ENCODE measurements at places on chromosomes 3 and 15.

DNA sequence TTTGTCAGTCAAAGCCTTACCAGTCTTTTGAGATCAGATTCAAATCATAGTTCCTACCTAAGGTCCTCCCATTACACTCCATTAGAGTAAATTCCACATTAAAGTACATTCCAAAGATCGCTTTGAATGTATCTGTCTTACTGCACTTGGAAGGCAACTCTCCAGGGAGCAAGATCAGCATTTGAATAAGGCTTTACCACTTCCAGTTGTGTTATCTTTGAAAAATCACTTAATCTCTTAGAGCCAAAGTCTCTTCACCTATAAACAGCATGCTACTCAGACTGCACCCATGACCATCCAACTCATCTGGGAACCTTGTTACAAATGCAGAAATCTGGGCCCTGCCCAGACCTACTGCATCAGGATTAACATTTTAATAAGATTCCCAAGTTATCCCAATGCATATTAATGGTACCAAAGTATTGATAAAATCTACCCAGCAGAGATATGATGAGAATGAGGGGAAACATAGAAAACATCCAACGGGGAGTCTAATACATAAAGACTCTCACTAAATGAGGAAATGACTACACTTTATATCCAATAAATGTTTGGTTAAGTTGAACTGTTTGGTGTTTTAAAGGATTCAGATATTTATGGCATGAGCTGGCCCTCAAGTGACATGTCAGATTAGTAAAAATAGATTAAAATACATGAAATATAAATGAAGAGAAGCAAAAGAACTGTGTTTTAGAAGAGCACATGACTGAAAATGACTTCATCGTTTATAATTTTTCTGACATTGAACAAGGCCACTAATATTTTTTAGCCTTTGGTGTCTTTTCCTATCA is 75.9 kb downstream of the TNIK start:
- no peak for DNase-seq

DNA sequence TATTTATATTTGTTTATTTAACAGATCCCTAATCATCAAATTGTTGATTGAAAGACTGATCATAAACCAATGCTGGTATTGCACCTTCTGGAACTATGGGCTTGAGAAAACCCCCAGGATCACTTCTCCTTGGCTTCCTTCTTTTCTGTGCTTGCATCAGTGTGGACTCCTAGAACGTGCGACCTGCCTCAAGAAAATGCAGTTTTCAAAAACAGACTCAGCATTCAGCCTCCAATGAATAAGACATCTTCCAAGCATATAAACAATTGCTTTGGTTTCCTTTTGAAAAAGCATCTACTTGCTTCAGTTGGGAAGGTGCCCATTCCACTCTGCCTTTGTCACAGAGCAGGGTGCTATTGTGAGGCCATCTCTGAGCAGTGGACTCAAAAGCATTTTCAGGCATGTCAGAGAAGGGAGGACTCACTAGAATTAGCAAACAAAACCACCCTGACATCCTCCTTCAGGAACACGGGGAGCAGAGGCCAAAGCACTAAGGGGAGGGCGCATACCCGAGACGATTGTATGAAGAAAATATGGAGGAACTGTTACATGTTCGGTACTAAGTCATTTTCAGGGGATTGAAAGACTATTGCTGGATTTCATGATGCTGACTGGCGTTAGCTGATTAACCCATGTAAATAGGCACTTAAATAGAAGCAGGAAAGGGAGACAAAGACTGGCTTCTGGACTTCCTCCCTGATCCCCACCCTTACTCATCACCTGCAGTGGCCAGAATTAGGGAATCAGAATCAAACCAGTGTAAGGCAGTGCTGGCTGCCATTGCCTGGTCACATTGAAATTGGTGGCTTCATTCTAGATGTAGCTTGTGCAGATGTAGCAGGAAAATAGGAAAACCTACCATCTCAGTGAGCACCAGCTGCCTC is 14.7 kb downstream of the THBS1 start:
- no peak for DNase-seq

DNA sequence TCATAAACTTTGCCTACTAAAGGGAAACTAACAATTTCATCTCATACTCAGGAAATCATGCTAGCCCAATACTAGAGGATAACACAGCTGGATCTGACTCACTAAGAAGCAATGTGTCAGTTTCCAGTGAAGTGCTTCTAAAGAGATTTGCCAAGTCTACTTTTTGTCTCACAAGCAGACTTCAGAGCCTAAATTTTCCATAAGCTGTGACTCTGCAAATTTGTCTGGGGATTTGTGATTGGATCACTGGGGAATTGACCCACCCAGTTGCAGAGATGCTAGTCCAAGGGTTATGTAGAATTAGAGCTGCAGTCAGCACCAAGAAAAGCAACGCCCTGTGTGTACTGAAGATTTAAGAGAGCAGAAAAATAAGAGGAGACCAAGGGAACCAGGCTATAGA is 647.1 kb downstream of the NTRK3 start:
- DNase-seq: no peak

GRCh38 chr15:77819048-77819850 is 186.5 kb upstream of the LINGO1 start:
- DNase-seq: no peak

DNA sequence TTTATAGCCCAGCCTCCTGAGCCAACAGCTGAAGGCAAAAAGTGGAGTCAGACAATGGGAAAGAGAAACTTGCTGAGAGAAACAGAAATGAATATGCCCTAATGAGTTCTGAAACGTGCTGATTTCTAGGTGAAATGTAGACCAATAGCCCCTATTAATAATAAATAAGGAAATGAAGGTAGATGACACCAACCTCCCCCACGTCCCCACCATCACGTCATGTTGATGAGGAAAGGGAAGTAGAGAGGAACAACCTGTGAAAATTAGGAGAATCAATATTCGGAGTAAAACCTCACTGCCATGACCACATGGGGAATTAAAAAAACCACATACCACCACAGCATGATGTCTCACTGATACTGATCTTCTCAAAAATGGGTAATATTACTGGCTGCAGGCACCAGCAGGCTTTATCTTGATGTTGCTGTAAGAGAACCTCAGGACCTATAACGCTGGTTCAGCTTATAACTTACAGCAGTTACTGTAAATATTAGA is 64.0 kb downstream of the KAT2B start:
- no peak for DNase-seq

DNA sequence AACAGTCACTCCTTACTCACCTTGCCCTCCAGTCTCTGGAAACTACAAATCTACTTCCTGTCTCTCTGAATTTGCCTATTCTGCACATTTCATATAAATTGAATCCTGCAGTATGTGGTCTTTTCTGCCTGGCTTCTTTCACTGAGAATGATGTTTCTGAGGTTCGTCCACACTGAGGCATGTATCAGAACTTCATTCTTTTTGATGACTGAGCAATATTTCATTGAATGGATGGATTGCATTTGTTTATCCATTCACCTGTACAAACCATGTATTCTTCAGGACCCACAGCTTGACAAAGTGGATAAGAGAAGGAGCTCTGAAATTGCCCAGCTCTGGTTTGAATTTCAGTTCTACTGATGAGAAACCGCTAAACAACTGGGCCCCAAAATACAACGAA is 118.9 kb upstream of the ARRDC4 start:
- no peak for DNase-seq

GRCh38 chr3:30131191-30131590 is 475.2 kb upstream of the TGFBR2 start:
- no peak for DNase-seq

DNA sequence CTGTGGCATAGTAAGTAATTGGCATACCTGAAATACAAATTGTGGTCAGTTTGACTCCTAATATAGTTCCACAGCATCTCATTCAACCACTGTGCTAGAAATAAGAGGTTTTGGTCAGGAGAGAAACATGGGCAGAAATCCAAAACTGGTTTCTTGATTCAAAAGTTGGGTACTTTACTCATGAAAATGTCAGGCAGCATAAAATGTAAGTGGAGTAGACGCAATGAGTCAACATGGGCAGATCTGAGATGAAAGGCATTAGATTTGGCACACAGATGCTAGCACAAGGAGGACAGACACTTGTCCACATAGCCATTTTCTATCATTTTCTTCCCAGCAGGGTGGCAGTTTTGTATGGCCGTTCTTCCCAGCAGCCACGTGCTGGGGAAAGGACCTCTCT is 255.8 kb upstream of the CDIN1 start:
- no peak for DNase-seq

DNA sequence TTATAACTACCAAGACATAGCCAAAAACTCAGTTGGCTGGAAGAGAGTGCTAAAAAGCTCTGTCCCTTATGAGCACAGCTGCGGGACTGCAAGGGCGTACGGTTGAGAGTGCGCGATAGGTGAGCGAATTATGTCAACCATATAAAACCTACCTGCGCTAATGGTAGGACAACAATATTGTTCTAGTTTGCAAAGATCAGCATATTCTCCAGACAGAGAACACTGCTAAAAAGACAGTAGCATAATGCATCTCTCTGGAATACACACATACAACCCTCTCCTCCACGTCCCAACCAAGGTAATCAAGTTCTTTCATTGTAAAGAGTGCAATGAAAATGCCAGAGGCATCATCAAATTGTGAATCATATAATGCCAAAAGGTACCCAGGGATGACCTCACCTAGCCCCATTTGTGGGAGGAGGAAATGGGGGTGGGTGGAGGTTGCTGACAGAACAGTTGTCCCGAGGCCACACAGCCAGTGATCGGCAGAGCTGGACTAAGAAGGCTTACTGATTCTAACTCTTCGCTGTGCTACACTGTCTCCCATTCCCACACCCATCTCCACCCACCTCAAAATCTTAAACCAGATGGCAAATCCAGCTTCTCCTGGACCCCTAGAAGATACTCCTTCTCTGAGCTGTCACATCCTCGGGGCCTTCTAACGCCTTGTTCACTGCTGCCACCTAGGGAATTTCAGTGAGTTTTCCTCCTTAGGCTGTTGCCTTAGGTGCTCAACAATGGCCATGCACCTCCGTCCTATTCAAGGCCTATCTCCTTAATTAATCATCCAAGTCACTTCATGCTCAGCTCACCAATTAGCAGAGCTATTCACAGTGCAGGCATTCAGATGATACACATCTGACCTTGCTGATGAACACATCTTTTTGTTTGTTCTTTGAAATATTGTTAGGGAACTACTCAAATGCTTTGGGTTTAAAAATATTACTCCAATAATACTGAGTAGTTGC is 60.7 kb downstream of the RPL22L1 start:
- DNase-seq: no peak

DNA sequence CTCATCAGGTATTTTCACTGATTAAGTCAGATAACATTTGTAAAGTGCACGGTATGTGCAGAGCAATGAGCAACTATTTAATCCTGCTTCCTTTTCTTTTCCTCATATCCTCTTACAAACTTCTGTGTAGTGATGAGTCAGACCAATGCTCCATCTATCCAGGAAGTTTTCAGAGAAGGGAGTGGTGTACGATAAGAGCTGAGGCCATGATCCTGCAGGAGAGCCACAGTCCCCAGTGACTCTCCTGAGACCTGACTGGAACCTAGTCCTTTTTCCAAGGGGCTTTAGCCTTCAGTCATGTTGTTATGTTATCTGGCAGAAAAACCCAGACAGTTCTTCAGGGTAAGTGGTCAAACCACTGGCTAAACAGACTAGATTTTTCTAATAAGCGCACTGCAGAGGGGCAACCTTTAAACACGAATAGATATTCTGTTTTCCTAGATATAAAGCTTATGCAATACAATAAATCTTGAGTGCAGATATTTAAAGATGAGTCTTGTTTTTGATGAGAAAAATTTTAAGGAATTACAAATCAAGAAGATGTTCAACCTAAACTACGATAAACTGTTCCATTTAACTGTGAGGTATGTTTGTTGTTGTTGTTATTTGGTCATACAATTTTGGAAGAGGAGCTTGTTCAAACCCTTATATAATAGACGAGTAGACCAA is 110.5 kb upstream of the RAP2B start:
- no peak for DNase-seq

DNA sequence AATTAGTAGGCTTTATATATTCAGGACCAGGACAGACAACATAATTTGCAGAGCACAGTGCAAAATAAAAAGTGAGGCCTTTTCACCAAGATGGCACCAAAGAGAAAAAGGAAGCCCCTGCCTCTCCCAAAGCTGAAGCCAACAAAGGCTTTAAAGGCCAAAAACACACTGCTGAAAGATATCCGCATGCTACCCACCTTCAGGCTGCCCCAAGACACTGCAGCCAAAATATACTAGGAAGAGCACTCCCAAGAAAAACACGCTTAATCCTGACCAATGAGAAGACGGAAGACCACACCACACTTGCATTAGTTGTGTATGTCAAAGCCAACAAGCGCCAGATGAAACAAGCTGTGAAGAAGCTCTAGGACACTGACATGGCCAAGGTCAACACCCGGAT is 38.0 kb downstream of the PIK3CB start:
- no peak for DNase-seq

DNA sequence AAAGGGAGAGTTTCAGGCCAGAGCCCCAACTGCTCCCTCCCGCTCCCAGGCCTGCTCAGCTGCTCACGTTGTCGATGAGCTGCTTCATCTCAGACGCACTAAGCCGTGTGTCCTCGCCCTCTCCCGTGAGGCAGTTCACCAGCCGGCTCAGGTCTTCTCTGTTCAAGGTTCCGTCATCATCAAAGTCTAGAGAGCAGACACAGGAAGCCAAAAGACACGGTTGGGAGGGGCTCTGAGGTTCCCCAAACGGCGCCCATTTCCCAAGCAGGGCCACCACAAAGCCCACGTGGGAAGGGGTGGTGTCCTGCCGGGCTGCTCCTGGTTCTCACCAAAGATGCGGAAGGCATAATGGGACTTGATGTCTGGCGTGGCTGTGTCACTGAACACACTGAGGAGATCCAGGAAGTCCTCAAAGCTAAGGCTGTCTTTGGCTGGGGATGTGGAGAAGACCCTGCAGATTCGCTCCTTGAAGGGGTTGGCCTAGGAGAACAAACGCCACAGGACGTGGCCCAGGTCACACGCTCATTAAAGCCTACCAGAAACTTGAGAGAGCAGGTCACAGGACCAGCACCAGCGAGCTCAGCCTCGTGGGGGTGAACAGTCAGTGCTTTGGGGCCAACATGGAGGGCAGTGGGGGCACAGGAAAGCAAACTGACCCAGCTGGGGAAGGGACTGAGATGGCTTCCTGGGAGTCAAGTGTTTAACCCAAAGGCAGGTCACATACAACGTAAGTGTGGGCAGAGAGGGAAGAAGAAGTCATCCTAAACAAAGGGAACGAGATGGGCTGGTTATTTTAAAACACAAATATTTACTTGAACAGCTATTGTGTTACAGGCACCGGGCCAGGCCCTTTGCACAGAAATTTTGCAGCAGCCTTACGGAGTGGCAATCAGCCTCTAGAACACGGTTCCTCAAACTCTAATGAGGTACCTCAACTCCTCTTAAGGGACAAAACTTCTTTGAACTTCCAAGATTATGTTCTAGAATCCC is 2.4 kb downstream of the CIB1 start:
- peak; percentile 57 for DNase-seq

DNA sequence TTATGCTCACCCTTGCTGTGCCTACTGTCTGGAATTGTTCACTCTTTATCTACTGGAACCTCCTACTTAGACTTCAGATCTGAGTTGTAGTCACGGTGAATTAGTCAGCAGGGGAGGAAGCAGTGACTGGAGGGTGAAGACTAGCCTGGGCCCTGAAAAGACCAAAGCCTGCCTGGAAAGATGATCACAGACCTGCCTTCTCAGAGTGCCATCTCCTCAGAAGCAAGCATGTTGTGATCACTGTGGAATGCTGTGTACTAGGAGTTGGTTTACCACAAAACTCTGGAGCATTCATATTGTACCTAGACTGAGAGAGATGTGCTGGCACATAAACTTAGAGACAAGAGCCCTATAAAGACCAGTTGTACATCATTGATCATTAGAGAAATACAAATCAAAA is 100.7 kb upstream of the SCN10A start:
- no peak for DNase-seq

GRCh38 chr3:129352045-129352444 is 73.4 kb downstream of the HMCES start:
- DNase-seq: no peak

All from activated T-helper 1 cell treated with anti-CD3 and anti-CD28 coated beads, Interleukin-2, amount 50 U/mL, for 16 hours (primary cell).